NCI-H510A (cell line): ENCODE measurements at places on chromosomes 1 and 21.

GRCh38 chr1:196128835-196129234 is 479.4 kb downstream of the KCNT2 start:
- no peak for DNase-seq

DNA sequence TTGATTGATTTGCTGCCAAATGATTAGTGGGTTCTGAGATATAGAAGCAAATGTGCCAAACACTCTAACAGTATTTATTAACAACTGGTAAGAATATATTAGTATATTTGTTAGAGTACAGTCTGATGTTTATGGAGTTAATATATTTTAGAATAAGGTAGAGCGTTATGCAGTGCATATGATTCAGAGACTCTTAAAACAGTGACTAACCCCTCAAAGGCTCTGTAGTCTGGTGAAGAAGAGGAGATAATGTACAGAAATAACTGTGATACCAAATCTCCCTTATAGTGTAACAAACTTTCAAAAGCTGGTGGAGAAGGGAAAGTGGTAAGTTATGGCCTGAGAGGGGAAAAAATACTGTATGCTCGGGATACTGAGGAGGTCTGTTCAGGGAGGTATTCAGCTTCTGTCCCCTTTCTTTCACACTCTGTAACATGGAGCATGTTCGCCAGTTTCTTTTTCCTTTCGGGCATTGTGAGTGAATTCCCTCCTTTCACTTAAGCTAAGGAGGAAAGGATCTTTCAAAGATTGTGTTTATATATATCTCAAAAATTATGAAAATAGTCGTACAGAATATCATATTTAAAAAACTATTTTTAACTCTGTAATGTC is 121.2 kb downstream of the ADGRL2 start:
- no peak for DNase-seq

DNA sequence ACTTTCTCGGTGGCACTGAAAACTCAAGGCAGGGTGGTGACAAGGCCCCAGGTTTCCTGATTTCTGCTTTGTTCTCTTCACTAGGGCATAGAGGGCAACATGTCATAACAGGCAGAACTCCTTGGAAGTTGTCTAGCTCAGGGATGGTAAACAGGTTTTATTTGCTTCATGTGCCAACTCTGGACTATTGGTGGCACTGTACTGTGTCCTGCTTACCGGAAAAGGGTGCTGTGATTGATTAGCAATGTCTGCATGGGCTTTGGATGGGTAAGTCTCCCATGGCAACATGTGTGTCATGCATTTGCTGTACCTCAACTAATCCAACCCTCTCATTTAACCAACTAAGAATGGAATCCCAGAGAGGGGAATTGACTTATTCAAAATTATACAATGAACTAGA is 70.7 kb upstream of the USP24 start:
- DNase-seq, result peak; percentile 23

DNA sequence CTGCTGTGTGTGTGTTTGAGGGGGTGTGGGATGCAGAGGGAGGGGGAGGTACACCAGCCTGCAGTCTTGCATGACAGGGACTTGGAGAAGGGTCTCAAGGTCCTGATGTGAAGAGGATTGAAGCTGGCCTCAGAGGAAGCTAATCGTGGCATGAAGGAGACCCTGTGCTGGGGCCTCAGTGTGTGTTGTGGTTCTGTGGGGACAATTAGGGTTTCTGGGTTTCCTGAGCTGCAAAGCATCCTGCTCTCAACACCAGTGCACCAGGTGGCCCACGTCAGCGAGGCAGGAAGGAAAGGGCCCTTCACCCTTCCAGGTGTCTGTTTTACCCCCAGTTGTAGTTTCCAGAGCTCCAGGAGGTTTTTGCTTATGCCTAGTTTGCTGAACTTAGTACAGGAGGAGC is 52.8 kb downstream of the TENT5C start:
- no peak for DNase-seq

GRCh38 chr1:161719325-161719611 is 2.1 kb upstream of the FCRLB start:
- DNase-seq, result no peak

GRCh38 chr1:231855361-231855760 is 228.8 kb downstream of the DISC1 start:
- no peak for DNase-seq

DNA sequence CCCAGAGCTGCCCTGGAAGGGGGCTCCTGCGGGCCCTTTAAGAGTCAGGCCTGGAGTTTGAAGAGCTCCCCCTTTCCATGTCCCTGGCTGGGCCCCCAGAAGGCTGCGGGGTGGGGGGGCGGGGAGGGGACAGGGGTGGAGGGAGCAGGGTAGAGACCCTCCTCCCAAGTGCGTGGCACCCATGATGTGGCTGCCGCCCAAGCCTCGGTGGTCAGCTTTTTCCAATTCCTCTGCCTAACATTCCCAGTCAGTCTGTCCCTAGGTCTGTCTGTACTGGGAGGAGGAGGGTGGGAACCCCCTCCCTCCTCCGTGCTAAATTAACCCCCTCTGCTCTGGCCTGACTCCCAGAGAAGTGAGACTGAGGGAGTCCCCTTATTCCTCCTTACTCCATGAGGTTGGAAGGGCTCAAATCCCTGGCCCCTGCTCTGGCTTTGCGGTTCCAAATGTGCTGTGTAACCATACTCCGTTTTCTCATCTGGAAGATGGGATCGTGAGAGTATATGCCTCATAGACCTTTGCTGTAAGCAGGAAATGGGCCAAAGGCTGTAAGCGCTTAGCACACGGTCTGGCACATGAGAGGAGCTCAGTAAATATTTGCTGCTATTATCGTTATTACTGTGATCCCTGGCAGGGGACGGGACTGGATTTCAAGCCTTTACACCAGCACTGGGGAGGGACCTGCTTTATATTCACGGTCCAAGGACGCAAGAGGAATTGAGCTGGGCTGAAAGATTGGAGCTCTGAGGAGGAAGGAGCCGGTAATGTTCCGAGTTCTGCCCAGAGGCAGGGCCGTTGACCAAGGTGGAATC is 658 bp upstream of the COL16A1 start:
- DNase-seq, result no peak

GRCh38 chr21:16194788-16195537 is 465.2 kb downstream of the USP25 start:
- no peak for DNase-seq

- DNase-seq, result no peak
These were observed 211.4 kb downstream of the PTPRC start for GRCh38 chr1:198850196-198850595.

- no peak for DNase-seq
These were observed 188.3 kb upstream of the PALMD start for GRCh38 chr1:99457381-99458165.

- DNase-seq, result no peak
These were observed 314.0 kb downstream of the NTNG1 start for GRCh38 chr1:107454791-107455190.

GRCh38 chr1:16984717-16985116 is 4.3 kb upstream of the MFAP2 start:
- no peak for DNase-seq

- no peak for DNase-seq
These were observed 115.3 kb downstream of the RUNX1 start for GRCh38 chr21:34933609-34934335.

DNA sequence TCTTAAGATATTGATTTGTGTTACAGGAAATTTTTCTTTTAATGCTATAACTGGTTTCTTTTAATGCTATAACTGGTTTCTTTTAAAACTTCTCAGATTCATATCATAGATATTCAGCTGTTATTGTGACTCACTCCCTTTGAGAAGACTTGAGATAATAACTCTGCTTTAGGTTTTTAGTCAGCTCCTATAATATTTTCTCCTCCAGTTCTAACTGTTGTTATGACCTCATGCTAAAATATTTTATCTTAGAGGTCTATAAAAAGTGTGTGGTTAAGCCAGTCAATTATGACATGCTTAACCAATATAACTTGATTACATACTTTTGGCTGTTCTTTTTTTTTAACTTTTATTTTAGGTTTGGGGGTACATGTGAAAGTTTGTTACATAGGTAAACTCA is 280.2 kb downstream of the PTGER3 start:
- DNase-seq, result no peak

DNA sequence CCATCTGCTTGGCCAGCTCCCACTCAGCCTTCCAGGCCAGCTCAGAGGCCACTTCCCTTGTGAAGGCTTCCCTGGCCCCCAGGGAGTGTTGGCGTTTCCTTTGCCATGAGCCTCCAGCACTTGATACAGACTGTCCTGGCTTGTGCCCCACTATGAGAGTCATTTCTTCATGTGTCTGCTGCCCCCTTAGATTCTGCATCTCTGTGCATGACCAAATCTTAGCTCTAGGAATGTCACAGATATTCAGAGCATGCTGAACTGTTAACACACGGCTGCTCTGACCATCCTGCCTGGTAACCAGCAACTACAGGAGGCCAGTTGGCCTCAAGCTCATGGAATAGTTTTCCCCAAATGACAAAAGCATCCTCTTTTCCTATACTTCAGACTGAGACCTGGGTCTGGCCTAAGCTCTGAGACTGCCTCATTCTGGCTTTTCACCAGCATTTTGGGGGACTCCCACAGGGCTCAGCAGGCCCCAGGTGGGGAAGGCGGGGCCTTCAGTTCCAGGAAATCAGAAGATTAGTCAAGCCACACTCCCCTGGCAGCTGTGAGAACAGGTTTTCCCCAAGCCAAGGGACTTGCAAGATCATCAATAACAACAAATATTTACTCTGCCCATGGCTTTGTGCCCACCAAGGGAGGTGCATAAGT is 182.6 kb upstream of the EDN2 start:
- no peak for DNase-seq

DNA sequence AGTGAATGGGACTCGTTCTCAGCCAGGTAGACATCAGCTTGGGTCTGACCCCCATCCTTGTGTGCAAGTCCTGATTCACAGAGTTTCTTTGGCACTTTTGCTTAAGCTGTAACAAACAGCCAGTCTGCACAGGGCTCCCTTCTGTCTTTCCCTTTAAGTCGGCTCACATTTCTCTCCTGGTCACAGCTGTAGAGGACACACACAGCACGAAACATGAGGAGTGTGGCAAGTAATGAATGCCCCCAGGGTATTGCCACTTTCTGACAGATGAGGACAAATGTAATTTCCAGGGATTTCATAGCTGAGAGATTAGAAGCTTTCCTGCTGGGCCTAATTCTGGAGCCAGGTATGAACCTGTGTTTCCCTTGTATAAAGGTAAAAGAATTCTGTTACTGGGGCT is 423.5 kb downstream of the KIF26B start:
- no peak for DNase-seq

DNA sequence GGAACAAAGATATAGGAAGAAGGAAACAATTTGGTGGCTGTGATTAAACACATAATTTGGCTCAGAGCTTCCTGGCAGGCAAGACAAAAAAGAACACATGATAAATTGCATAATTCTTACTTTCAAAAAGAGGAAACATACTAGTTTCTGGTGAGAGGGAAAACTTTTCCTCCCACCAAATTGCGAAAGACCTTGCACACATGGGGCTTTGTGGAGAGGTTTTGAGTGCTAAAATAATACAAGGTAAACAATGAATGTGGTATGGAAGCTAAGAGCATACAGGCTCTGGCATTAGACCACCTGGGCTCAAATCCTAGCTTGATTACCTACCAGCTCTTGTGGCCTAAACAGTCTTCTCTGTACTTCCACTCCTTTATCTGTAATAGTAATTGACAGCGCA is 140.2 kb upstream of the HOOK1 start:
- DNase-seq, result peak; percentile 50

- DNase-seq, result no peak
These were observed 12.8 kb downstream of the SPATA46 start for GRCh38 chr1:162363823-162364222.

- DNase-seq, result no peak
These were observed 10.7 kb downstream of the MEF2D start for GRCh38 chr1:156489935-156490293.

DNA sequence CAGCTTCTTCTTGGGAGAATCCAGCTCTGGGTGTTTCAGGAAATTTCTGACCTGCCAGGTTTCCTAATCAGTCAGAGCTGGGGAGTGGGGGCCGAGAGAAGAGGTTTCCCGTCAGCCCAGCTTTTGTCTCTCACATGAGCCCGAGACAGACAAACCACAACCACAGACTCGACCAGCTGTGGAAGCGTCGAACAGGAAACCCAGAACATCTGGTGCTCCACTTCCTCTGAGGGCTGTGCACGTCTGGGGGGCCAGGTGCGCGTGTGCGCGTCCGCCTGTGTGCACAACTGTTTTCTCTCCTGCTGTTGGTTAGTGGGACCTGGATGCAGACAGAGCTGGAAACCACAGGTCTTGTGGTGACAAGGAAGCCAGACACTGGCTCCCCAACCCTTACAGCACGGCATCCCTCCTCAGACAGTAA is 113.0 kb upstream of the SLC25A33 start:
- no peak for DNase-seq

- DNase-seq, result no peak
These were observed 36.1 kb downstream of the B3GALT5 start for GRCh38 chr21:39648879-39649278.

DNA sequence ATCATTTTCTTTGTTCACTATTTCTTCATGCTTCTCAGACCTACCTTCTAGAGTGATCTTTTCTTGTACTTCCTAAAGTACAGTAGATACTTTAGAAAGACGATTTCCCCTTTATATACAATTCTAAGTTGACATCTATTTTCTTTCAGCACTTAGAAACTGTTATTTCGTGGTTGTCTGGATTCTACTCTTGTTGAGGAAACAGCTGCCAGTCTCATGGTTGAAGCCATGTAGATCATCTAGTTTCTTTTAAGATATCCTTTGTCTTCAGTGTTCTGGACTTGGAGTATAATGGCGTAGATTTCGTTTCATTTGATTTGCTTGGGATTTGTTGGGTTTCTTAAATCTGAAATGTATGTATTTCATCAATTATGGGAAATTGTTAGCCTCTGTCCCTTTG is 67.6 kb downstream of the PKN2 start:
- no peak for DNase-seq

- no peak for DNase-seq
These were observed 14.5 kb downstream of the GNG12 start for GRCh38 chr1:67818725-67819301.

DNA sequence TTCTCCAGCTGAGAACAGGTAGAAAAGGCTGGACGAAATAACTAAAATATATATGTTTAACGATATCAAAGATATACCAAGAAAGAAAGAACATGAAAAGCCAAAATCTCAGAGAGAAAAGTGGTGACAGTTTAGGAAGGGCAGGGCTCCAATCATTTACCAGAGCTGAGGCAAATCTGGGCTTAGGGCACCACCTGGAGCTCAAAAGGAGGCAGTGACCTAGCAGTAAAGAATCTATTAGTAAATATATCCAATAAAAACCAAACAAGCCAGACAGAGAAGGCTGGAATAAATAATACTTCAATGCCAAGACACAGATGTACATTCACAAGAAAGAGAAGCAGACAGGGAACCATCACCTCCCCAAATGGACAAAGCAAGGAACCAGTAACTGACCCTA is 43.5 kb downstream of the CHIA start:
- DNase-seq, result peak; percentile 6

- no peak for DNase-seq
These were observed 26.2 kb downstream of the MAGI3 start for GRCh38 chr1:113416496-113416895.

DNA sequence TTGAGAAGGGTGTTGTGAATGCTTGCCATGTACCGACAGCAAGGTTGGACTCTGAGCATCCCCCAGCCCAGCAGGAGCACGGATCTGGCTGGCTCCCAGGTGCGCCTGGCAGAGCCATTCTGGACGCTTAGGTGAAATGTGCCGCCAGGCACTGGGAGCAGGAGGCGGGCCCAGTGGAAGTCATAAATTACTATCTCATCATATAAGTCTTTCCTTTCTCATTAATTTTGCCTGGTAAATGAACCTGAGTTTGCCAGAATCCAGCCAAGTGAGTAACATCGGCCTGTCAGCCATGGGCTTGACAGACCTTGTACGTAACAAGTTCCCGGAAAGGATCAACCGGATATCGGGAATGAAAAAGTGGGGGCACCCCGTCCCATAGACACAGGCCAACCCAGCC is 179.5 kb upstream of the ARHGEF16 start:
- DNase-seq, result no peak

GRCh38 chr1:245583081-245583480 is 428.3 kb downstream of the KIF26B start:
- DNase-seq, result no peak
